ENCODE measurements at places on chromosomes 11 and 22. TPM values are rescaled to one million over a fixed set of nuclear protein-coding genes. Genes with fewer than 3 reads are reported as not detected.

- DNase-seq: no peak
Observed at GRCh38 chr22:42895087-42895486, 38.0 kb upstream of the ARFGAP3 start.

DNA sequence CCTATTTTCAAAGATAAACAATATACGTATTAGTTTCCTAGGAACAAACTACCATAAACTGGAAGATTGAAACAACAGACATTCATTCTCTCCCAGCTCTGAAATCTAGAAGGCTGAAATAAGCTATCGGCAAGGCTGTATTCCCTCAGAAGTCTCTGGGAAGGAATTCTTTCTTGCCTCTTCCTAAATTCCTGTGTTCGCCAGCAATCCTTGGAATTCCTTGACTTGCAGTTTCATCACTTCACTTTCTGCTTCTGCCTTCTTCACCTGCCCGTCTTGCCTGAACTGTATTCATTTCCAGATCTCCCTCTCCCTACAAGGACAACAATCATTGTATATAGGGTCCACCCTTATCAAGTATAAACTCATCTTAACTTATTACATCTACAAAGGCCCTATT is 17.7 kb upstream of the PRDM10 start:
- no peak for DNase-seq

DNA sequence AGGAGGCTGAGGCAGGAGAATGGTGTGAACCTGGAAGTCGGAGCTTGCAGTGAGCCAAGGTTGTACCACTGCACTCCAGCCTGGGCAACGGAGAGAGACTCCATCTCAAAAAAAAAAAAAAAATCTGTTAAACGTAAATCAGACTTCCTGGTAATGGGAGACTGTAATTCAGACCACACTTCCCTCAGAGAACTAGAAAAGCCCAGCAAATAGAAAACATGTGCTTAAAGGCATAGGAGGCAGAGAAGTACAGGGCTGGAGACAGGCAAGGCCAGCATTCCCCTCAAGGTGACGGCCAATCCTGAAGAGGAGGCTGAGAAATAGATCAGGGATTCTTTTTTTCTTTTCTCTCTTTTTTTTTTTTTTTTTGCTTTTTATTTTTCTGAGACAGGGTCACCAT is 8.2 kb downstream of the GGT5 start:
- DNase-seq: no peak

Gene OR10AG1
- polyA plus RNA-seq: not detected

GRCh38 chr11:17476317-17477083 is at the start of gene ABCC8:
ABCC8 (minus strand) TSS chr11:17476845; CDS start chr11:17476776, 69 bp downstream.
- no peak for DNase-seq

DNA sequence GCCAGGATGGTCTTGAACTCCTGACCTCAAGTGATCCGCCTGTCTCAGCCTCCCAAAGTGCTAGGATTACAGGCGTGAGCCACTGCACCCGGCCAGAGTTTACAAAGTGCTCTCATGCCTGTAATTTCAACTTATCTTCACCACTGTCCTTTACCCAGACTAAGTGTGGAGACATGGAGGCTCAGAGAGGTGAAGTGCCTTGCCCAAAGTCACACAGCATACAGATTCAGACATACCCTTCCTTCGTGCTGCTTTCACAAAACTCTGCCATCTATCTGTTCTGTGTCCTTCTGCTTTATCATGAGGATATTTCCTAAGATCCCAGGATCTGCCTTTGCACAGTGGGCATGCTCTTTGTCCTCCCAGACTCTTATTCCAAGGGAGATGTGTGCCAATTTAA is 143.6 kb upstream of the SYT13 start:
- no peak for DNase-seq

Gene ATP5MG
- polyA plus RNA-seq: 217 TPM

Gene PTGDR2
- polyA plus RNA-seq: 0.45 TPM

DNA sequence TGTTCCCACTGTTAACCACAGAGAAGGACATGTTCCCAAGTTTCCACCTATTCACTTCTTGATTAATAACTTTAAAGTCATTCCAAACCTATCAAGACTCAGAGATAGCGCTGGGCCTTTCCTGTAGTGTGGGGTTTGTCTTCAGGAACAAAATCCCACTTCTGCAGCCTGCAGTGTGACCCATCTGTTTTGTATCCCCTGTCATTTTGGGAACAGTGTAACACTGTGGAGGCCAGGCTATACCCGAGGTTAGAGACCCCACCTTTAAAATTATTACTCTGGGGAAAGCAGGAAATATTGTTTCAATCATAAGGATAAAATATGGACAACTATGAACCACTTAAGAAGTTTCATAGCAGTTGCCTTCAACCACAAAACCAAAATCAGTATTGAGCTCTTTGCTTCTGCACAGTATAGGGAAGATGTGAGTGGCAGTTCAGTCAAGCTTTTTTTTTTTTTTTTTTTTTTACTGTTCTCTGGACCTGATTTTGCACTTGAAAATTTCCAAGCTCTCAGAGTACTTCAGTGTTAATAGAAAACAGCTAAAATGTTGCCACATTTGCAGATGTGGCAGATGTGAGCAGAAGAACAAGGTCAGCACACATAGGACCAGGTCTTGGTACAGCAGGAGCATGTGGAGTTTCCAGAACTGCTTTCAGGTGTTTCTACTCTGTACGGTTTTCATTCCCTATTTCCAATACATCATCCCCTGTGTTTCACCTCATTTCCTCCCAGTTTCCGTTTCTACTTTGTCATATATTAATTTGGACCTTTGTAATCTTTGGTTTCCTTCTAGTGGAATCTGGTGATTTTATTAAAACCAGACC is 121.5 kb downstream of the MAML2 start:
- DNase-seq: no peak

GRCh38 chr11:68090287-68090686 is 30.9 kb downstream of the CHKA start:
- no peak for DNase-seq

DNA sequence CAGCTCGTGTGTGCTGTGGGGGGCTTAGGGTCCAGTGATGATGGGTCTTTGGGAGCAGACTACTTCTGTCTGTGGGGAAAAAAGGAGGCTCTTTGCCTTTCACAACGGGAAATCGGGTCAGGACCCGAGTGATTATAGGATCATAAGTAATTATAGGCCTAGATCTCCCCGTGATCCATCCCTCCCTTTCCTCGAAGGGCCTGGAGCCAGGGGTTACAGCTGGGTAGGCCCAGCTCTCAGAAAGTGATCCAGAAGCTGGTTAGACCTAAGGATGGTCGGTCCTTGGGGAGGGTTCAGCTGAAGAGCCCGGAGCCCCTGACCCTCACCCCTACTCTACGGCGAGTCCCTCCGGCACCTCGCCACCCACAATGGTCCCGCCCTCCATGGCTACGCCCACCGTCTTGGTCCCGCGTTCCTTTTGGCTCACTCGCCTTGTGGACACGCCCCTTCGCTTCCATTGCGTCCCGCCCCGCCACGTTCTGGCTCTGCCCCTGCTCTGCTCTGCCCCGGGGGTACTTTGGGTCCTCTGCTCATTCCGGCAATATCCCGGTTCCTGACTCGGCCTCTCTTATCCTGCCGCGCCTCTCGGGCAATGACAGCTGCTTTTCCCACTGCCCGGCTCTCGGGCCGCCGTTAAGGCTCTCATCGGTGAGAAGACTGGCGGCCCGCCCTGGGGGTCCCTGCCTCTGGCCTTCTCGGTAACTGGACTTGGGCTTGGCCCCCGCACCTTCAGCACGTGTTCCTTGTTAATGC is 5.0 kb downstream of the IGSF22 start:
- peak; percentile 64 for DNase-seq

- no peak for DNase-seq
Observed at GRCh38 chr22:25569983-25570382, 5.5 kb downstream of the GRK3 start.

Gene SCUBE2
- 0.61 TPM for polyA plus RNA-seq

DNA sequence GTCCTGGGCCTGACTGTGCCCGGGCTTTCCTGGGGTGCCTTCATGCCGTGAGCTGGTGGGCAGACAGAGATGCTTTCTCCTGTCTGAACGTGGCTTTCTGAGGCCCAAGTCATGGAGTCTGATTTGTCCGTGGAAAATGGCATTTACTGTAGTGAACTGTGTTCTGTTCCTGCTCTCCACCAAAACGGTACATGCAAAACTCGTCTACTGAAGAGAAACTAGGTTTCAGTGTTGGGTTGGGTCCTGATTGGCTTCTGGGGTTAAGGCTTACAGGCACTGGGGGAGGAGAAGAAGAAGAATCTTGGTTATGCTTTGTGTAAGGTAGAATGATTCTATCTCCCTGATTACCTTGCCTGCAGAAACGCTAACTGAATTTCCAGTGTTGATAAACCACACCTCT is 541.7 kb downstream of the NTM start:
- DNase-seq: no peak

GRCh38 chr11:58844361-58845005 is at the start of gene GLYATL2:
GLYATL2 (minus strand) TSS chr11:58844704; CDS start chr11:58839612, 5,092 bp downstream.
- no peak for DNase-seq

DNA sequence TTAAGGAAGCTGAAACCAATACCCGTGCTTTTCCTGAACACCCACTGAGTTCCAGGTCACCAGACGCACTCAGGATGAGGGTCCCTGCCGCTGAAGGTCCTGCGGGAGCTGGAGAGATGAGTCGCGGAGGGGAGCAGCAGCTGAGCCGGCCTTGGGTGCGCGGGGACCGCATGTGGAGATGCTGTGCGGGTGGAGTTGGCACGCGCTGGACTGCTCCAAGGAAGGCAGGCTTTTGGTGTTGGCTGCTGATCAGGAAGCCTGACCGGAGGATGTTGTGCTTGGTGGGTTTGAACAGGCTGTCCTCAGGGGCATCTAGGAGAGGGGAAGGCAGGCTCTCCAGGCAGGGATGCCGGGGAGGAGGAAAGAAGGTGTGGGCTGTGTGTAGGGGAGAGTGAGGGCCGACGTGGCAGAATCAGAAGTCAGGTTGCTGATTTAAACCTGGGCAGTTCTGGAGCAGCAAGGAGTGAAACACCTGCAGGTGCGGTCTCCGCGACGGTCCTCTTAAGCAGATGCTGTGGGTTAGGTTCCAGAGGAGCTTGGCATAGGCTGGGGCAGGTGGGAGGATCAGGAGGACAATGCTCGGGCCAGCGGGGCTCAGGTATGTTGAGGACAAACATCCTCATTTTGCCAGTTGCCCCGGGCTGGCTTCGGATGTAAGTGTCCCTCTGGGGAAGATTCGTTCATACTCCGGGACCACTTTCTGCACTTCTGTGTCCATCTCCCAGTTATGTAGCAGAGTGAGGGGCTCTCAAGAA is 197.5 kb upstream of the B3GAT1 start:
- DNase-seq: no peak

DNA sequence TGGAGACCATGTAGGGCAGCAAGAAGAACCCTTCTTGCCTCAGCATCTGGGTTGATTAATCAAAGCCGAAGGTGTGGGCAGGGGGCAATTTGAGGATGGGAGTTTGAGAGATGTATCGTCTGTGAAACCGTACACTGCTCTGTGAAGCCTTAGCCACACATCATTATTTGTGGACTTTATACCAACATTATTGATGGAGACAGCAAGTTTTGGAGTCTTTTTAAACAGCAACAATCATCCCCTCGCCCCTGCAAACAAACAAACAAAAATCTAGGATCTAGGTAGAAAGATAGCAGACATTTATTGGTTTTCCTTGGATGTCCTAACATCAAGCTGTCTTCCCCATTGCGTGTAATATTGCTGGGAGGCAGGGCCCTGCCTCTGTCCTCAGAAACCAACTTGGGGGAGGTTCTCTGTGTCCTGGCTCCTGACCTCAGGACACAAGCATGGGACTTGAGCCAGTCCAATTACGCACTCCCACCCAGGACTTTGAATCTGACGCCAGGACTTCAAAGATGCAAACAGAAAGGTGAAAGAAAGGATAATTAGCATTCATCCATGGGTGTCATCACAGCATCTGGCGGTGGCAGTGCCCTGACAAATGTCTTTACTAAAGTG is 61.6 kb upstream of the PLET1 start:
- no peak for DNase-seq

Gene GDPD4
- polyA plus RNA-seq: not detected

Gene TMEM109
- 34.9 TPM for polyA plus RNA-seq

- peak; percentile 76 for DNase-seq
Observed at GRCh38 chr11:132205496-132205895, 835.1 kb downstream of the NTM start.

Gene HEPN1
- not detected for polyA plus RNA-seq

Gene OR51E2
- polyA plus RNA-seq: 0.02 TPM

GRCh38 chr11:124896821-124897391 is 759 bp downstream of the ROBO4 start:
- no peak for DNase-seq

Gene CASP12
- polyA plus RNA-seq: not detected

GRCh38 chr11:77542296-77542695 is 47.5 kb upstream of the AQP11 start:
- DNase-seq: peak; percentile 36

Gene PRDM11
- 1.2 TPM for polyA plus RNA-seq

Gene KLHL35
- polyA plus RNA-seq: 0.66 TPM

Gene PNPLA3
- 4.6 TPM for polyA plus RNA-seq

DNA sequence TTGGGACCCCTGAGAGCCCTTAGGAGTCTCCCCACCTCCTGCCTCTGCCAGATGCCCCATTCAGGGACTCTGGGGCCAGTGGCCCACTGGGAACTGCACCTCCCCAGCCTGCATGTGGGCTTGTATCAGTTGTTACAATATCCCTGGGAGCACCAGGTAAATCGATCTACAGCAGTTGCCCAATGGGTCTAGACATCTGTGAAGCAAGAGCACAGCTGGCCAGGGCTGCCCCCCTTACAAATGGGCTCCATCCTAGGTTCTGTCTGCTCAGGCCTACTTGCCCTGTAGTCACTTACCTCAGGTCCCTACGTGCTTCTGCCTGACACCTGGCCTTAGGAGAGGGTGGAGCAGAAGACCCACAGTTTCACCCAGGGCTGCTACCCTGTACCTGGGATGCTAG is 62.7 kb downstream of the HIRA start:
- DNase-seq: no peak

Gene MOGAT2
- not detected for polyA plus RNA-seq

DNA sequence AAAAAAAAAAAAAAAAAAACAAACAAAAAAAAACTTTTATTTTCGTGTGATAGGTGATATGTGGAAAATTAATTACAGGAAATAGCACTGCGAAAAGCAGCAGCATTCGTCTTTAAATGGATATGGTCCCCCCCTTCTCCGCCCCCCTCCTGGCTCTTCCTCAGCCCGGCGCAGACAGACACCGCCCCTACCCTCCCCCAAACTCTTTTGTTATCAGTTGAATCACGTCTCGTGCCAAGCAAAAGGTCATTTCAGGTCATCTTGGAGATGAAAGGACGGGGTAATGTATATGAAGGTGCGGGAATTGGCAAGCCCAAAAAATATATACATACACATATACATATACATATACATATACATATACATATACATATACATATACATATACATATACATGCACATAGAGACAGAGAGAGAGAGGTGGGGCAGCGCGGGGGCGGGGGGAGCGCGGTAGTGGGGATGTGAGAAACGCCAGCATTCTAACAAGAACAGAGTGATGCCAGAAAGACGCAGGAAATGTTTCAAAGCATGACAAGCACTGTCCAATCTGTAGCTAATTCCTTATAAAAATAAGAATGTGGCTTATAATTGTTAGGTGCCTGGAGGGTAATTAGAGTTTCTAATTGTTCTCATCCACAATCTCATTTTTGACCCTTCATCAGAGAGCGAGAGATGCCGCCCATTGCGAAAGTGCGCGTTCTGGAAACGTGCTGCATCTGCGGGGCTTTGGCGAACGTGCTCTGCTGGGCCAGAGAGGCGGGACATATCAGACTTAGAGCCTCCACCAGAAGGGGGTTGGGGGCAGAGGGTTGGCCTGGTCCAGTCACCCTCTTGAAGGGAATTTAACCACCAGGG is 214.5 kb upstream of the UBASH3B start:
- peak; percentile 8 for DNase-seq

All from fibroblast of lung (primary cell).